Activated naive CD4-positive, alpha-beta T cell treated with anti-CD3 and anti-CD28 coated beads, Interleukin-2, amount 50 U/mL, for 16 hours (primary cell): ENCODE measurements at places on chromosomes 7 and 10.

GRCh38 chr10:82736305-82736704 is 861.3 kb downstream of the NRG3 start:
- no peak for DNase-seq

DNA sequence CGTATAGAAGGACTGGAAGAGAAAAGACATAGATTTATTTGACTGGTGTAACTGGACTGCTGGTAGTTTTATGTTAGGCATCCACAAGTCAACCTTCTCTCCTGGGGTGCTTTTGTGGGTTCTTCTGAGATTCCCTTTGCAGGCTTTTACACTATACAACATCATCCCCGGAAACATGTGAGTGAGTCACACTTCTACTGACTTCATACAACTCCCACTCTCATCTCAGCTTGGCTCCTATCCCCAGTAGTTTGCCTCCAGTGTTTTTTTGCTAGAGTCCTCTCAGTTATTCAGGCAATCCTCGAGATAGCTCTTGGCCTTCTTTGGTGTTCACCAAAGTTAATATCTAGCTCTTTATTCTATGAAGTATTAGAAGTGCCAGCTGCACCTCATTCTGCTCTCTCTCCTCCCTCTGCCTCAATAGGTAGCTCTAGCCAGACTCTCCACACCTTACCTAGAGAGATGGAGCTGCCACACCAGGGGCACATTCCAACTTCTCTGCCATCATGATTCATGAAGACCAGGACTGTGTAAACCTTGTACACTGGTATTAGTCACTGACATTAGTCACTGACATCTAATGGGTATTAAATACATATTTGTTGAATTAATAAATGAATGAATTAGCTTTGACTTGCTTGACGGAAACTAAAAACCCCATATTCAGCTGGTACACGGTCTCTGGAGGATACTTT is 281.9 kb downstream of the PPP1R3A start:
- no peak for DNase-seq

DNA sequence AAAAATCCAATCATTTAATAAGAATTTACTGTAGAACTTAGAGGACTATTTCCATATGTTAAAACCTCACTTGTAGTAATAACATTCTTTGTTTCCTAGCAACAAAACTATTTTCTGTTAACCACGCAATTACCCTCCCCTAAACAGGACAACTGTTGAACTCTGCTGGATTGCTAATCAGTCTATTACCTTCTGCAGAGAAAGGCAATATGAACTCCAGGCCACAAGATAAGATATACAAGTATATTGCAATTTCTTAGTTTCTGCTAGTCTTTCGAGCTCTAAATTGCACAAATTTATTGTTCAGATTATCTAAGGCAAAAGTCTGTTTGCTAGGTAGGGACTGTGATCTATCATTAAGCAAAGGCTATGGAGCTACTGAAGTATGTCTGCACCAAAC is 920.1 kb upstream of the LRRN3 start:
- no peak for DNase-seq

DNA sequence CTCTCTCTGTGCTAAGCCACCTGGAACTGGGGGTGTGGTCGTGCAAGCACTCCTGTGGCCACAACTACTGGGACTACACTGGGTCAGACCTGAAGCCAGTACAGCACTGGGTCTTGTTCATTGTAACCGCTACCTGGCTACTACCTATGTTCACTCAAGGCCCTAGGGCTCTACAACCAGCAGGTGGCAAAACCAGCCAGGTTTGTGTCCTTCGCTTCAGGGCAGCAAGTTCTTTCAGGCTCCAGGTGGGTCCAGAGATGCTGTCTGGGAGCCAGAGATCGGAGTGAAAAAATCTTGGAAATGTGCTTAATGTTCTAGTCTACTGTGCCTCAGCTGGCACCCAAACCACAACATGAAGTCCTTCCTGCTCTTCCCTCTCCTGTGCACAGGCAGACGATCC is 171.6 kb upstream of the SORCS1 start:
- DNase-seq, result no peak

DNA sequence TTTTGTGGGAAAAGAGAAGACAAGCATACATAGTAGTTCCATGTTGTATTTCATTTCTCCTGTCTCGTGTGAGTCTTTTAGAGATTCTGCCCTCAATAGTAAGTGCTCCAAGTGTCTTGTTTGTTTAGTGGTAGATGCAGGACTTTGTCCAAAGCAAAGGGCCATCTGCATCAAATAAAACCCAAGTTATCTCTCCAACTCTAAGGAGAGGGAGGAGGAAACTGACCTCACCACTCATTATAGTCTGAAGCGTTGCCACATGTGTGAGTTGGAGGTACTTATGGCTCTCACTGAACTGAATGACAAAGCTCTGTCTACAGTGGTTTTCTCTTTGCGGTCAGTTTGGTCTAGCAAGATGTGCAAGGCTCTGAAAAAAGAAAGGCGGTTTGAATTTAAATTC is 272.6 kb downstream of the DOCK4 start:
- no peak for DNase-seq

DNA sequence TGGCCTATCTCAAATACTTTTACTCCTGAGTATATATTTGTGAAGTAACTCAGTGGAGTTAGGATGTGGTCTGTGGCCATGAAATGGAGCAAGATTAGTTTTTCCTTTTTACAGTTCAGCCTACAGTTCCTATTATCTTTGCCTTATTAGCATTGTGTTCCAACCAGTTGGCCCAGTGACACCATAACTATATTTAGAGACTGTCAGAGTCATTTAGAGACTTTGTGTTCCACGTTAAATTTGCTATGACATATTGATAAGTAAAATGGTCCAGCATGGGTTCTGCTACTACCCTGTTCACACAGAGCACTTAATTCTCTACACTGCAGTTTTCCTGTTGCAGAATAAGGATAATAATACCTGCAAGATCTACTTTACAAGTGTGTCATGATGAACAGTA is 68.3 kb upstream of the RAB11FIP2 start:
- DNase-seq, result no peak

GRCh38 chr10:86281396-86281795 is 85.2 kb downstream of the GRID1 start:
- DNase-seq, result no peak

- no peak for DNase-seq
Observed at GRCh38 chr7:102811942-102812678, 63.3 kb downstream of the FAM185A start.

GRCh38 chr10:125056161-125057132 is 103.9 kb downstream of the CTBP2 start:
- DNase-seq, result no peak

- DNase-seq, result no peak
Observed at GRCh38 chr10:91197127-91197526, 23.3 kb upstream of the PCGF5 start.

GRCh38 chr10:30873411-30873810 is 158.3 kb downstream of the ZNF438 start:
- no peak for DNase-seq

- DNase-seq, result peak; percentile 32
Observed at GRCh38 chr7:139118234-139118804, 8.8 kb upstream of the ZC3HAV1 start.

- no peak for DNase-seq
Observed at GRCh38 chr7:37341033-37341630, 107.5 kb downstream of the ELMO1 start.

- DNase-seq, result no peak
Observed at GRCh38 chr10:99276848-99277486, 41.3 kb upstream of the HPSE2 start.

DNA sequence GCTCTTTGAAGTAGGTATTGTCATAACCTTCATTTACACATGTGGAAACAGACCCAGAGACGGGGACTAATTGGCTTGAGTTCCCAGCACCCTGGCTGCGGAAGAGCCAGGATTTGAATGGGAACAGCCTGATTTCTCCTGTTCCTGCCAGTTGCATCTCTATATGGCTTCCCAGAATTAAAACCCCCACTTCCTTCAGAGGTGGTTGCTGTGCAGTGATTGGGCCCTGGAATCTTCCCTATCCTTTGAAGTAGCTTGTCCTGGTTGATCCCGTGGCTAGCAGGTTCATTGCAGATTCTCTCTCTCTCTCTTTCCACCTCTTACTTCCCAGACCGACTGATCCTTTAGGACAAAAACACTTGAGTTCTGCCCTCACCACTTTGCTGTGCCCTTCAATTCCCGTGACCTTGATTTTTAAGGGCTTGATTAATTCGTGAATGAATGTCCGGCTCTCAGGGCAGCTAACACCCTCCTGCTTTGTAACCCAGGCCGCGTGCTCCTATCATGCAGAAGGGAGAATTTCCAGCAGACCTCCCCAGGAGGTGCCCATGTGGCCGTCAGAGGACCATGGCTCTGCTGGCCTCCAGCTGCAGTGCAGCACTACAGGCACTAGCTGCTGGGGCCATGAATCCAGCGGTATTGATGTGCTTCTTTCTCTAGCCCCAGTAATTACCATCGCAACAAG is 120.6 kb upstream of the AGK start:
- DNase-seq, result no peak

DNA sequence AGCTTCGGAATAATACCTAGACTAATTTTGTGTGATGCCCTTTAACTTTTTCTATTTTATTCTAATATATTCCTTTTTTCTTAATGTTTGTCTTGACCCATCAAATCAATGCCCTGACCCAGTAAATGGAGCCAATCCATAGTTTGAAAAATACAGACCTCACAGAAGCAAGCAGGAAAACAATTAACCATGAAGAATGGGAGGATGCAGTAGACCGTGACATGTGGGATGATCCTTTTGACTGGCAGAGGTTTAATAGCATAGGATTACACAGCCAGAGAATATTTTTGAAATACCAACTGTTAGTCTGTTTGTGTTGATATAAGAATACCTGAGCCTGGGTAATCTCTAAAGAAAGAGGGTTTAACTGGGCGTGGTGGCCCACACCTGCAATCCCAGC is 142.6 kb upstream of the NEBL start:
- DNase-seq, result no peak
